ENCODE measurements at places on chromosomes 6 and 20.

GRCh38 chr20:57657535-57658446 is 37.6 kb upstream of the ZBP1 start:
- no peak for DNase-seq

DNA sequence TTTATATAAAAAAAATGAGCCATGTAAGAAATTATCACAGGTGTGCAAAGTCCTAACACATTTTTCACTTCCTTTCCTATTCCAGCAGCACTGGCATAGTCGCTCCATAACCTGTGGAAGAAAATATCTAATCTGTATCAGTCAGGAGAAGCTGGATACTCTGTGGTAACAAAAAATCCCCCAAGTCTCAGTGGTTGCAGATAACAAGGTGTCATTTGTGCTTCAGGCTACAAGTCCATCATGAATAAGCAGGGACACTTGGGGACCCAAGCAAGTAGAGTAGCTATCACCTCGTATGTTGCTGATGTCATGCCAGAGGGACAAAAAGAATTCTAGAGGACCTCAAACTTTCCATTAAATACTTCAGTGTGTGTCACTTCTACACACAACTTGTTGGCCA is 30.3 kb upstream of the SERPINB1 start:
- DNase-seq, result no peak

- DNase-seq, result no peak
These were observed 72.3 kb downstream of the OR2B2 start for GRCh38 chr6:27839626-27840475.

- peak; percentile 34 for DNase-seq
These were observed 73.4 kb upstream of the NOX3 start for GRCh38 chr6:155528982-155529453.

- DNase-seq, result no peak
These were observed 10.5 kb downstream of the ZNFX1 start for GRCh38 chr20:49267327-49267726.

DNA sequence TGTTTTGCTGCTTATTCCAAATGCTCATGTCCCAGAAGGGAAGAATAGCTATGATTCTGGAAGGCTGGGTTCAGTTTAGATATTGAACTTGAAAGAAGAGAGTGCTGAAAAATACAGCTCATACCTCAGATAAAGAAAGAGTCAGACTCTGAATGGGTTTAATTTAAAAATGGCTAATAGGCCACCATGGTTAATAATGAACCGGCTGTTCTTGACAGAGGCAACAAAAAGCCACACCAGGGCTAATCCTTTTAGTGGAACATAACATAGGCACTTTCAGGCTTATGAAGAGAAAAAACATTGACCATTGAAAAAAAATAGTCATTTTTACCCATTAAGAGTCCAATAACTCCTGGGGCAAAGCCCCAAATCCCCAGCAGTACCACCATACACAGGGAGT is 59.4 kb downstream of the TNFRSF21 start:
- DNase-seq, result no peak

- DNase-seq, result no peak
These were observed 1037.4 kb downstream of the KIF16B start for GRCh38 chr20:15535863-15536262.

GRCh38 chr20:22098511-22098910 is 393.0 kb downstream of the PAX1 start:
- DNase-seq, result no peak

- no peak for DNase-seq
These were observed 4.7 kb downstream of the TULP1 start for GRCh38 chr6:35508027-35508426.

- DNase-seq, result no peak
These were observed 3.4 kb downstream of the KCNB1 start for GRCh38 chr20:49478754-49479689.

GRCh38 chr6:6661684-6662083 is 73.2 kb downstream of the LY86 start:
- peak; percentile 95 for DNase-seq

GRCh38 chr6:157094038-157094437 is 229.3 kb downstream of the TMEM242 start:
- DNase-seq, result no peak

- DNase-seq, result no peak
These were observed 223.8 kb downstream of the THBS2 start for GRCh38 chr6:169029861-169030260.

GRCh38 chr20:36988494-36988966 is 37.0 kb upstream of the SAMHD1 start:
- DNase-seq, result no peak

DNA sequence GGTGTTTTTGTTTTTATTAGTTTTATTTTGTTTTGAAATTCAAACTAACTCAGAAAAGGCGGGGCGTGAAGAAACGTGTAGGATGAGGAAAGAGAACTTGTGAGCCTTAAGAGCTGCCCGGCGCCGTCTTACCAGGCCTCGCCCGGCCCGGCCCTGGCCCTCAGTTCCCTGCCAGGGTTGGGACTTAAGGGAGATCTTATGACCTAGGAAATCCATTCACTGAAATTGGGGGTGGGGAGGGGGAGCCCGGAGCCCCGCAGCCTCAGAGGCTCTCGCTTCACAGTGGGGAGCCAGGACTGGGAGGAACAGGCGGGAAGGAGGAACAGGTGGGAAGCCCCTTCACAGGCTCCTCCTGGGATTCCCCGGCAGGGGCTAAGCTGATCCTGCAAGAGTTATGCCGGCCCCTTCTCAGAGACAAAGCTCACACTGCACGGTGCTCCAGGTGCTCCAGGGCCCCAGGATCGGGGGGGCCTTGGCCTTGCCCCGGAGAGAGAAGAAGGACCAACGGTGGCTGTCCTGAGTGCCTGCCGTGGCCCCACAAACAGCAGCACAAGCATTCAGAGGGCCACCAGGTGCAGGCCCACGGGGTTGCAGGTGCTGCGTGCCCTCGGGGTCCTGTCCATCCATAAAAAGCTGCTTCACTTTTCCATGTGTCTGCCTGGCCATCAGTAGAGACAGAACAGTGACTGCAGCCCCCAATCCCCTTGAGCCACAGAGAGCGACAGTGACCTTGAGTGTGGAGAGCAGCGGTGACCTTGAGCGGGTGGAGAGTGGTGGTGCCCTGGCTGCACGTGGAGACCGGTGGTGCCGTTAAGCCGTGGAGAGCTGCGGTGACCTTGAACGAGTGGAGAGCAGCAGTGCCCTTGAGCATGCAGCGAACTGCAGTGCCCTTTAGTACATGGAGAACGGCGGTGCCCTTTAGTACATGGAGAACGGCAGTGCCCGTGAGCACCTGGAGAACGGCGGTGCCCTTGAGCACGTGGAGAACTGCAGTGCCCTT is 152.7 kb downstream of the DLL1 start:
- no peak for DNase-seq

- DNase-seq, result no peak
These were observed 1065.0 kb downstream of the EPHA7 start for GRCh38 chr6:92354270-92354829.

- DNase-seq, result no peak
These were observed 52.5 kb downstream of the PRND start for GRCh38 chr20:4774207-4774606.

DNA sequence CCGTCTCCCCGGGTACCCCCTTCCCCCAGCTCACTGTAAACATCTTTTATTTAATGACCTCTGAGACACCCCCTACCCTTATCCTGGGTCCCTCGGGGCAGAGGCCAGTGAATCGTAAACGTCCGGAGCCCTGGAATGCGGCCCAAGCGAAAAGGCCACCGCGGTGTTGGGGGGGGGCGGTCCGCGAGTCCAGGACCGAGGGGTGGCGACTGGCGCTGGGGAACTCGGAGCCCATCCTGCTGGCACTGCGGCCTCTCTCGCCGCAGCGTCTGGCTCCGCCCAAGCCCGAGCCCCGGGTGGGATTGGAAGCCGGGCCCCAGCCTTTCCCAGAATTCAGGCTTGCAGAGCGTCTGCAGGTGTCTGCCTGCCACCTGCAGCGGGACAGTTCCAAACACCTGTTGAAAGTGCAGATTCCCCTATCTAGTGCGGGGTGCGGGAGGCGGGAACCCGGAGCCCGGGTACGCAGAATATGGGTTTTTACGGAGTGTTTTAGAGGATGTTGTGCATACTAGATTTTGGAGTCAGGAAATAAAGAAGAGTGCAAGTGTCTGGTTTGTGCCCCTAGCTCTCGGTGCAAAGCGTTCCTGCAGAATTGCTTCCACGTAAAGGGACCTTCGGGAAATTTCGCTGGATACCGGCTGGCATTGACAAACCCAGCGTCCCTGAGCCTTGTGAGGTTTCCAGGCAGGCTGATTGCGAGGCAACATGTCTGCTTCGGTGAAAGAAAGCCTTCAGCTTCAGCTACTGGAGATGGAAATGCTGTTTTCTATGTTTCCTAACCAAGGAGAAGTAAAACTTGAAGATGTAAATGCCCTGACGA is 800 bp downstream of the RWDD2A start:
- DNase-seq, result no peak

DNA sequence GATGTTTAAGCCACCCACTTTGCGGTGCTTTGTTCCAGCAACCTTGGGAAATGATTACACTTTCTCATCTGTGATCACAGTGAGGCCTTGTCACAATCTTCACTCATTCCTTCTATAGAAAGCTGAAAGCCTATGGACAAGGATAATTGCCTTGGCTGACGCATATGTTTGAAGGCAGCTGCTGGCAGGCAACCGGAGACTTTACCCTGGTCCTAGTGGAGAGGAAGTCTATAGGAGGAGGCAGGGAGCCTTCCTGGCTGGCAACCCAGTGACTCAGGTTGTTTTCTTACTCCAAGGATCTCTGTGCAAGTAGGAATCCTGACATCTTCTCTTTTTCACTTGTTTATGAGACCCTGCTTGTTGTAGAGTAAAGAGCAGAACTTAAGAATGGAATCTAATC is 34.1 kb upstream of the ESR1 start:
- DNase-seq, result no peak

GRCh38 chr6:7693827-7694226 is 32.1 kb upstream of the BMP6 start:
- no peak for DNase-seq
